Nucleus accumbens (tissue), 56 donors: ENCODE measurements at places on chromosomes 7 and 10.

DNA sequence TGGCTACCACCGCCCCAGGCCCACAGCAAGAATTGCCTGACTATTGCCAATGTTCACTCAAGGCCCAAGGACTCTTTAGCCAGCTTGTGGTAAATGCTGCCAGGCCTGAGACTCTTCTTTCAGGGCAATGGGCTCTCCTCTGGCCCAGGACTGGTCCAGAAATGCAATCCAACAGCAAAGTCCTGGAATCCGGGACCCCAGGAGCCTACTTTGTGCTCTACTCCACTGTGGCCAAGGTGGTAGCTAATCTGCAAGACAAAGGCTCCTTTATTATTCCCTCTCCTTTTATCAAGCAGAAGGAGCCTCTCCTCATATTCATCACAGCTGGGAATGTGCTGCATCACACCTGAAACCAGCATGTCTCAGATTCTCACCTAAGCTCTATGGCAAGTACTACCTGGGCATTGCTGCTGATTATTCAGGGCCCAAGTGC lies 107.6 kb upstream of the PRSS58 start:
- DNase-seq, result no peak

DNA sequence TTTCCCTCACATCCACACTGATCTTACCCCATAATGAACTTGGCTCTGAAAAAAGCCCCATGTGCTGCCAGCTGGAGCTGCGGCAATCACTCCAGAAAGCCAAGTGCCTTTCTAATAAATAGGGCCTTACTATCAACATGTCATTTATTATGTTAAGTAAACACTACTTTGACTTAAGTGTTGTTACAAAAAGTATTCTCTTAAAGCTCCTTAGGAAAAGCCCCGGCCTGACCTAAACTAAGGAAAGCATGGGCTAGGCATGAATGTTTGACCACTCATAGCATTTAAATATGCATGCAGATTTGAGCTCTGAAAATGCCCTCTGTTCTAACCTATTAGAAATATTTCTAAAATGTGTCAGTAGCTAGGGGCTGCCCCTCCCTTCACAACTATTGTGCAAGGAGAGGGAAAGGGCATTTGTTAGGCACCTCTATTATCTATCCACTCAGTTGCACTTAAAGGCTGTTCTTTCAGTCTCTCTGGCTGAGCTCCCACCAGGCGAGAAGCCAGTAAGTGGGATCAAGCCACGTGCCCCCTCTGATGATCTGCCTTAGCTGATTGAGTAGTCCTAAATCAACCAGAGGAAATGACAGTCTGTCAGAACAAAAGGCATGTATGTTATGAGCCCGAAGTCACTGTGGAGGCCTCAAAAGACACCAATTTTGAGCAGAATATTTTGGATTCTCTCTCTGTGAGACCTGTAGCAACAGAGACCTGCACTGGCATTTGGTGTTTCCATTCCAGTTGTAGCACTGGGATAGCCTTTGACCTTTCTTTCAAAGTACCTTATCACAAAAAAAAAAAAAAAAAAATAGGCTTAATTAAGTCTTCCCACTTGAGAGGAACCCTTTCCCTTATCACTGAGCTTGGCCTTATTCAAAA lies 77.1 kb downstream of the ITGB8 start:
- DNase-seq, result no peak

DNA sequence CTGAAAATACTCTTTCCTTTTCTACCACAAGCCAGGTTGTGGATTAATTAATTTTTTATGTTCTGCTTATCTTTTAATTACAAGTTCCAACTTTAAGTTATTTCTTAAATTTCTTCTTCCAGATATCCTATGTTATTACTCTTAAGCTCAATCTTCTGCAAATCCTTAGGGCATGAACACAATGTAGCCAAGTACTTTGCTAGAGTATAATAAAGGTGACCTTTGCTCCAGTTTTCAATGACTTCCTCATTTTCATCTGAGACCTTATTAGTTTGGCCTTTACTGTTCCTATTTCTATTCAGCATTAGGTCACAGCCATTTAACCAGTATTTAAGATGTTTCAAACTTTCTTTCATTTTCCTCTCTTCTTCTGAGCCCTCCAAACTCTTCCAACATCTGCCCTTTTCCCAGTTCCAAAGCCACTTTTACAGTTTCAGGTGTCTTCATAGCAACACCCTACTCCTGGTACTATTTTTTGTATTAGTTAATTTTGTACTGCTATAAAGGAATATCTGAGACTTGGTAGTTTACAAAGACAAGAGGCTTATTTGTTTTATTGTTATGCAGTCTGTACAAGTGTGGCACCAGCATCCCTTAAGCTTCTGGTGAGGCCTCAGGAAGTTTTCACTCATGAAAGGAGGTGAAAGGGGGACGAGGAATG lies 886.2 kb upstream of the GHITM start:
- no peak for DNase-seq

GRCh38 chr10:68103901-68104300 lies 5.4 kb upstream of the MYPN start:
- DNase-seq, result no peak

- DNase-seq, result no peak
These were observed 39.2 kb upstream of the PPP1R3C start for GRCh38 chr10:91672021-91672608.

GRCh38 chr10:18542832-18543231 lies 108.6 kb downstream of the NSUN6 start:
- no peak for DNase-seq
